ENCODE measurements at places on chromosomes 12 and 14.

- DNase-seq = no peak
Observed at GRCh38 chr12:130712346-130713065, 3.6 kb downstream of the RIMBP2 start.

- no peak for DNase-seq
Observed at GRCh38 chr14:54478636-54479215, 10.1 kb downstream of the GMFB start.

DNA sequence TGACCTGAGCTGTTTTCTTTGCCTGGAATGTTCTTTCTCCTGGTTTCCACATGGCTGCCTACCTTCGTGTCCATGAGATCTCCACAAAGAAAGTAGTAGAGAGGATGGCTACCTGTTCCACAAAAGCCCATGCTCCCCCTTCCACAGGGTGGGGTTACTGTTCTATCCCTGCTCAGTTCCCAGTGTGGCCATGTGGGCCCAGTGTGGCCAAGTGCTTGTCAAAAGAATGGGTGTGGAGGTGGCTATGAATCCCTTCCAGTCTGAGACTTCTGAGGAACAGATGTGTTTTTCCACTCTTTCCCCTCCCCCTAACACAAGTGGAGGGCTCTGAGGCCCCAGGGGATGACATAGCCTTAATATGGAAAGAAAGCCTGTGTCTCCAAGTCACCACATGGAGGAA lies 26.2 kb upstream of the HSP90B1 start:
- DNase-seq = no peak

DNA sequence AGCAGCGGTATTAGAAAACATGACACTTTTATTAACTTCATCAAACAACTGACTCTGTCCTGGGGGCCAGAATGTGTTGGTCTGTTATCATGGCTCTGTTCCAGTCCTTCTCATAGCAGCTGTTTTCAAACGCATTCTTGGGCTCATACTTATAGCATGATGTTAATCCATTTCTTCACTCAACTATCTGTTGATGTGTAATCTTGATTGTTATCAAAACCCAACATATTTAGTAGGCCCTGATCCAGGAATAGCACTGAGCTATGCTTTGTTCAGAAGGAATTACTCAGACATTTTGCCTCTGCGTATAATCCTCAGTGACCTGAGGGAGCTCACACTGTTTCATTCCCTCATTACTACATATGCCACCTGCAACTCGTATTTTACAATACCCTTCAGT lies 315.9 kb downstream of the BMP4 start:
- DNase-seq = no peak

Data from activated CD8-positive, alpha-beta memory T cell treated with anti-CD3 and anti-CD28 coated beads for 4 hours (primary cell).